ENCODE measurements at places on chromosomes 4 and X.

DNA sequence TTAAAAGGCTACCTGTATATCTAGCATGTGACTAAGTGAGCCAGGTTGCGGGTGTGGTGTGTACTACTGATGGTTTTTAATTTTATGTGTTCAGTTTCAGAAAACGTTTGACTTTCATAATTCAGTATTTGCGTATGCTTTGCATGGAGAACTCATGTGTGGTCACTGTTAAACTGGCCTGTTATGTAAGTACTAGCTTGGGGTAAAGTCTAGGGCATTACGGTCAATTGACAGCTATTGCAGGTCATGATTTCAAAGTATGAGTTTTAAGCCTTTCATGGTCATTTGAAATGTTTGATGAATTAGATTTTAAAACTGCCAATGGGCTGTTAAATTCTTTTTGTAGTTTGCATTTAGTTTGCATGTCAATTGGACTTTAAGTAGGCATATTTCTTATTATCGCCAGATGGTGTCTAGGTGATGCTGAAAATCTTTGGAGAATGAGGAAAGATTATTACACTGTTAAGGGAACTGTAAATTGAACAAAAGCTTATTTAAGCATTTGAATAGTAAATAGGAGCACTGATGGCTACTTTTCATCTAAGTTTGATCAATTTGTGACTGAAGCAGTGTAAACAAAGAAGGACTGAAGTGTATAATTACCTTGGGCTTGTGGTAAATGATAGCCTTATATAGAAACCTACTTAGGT, 563.4 kb downstream of the DACH2 start:
- DNase-seq, result no peak

DNA sequence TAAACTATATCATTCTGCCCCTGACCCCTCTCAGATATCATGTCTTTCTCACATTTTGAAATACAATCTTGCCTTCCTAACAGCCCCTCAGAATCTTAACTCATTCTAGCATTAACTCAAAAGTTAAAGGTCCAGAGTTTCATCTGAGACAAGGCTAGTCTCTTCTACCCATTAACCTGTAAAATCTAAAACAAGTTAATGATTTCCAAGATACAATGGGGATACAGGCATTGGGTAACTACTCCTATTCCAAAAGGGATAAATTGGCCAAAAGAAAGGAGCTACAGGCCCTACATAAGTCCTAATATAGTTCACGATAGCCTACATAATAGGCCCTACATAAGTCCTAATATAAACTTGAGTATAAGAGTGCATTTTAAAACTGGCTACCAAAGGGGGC, 18.9 kb downstream of the ADH6 start:
- no peak for DNase-seq

DNA sequence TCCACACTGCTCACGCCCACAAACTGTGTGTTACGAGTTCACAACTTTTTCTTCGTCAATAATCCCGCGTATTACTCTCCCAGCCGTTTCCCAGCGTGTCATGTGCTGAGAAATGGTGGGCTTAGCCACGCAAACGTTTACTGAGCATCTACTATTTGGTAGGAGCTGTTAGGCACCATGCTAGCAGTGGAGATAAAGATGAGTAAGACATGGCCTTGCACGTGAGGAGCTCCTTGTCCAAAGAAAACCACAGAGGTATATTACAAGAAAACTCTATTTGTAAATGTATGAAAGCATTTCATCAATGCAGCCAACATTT, 821 bp upstream of the TMEM128 start:
- DNase-seq, result no peak

DNA sequence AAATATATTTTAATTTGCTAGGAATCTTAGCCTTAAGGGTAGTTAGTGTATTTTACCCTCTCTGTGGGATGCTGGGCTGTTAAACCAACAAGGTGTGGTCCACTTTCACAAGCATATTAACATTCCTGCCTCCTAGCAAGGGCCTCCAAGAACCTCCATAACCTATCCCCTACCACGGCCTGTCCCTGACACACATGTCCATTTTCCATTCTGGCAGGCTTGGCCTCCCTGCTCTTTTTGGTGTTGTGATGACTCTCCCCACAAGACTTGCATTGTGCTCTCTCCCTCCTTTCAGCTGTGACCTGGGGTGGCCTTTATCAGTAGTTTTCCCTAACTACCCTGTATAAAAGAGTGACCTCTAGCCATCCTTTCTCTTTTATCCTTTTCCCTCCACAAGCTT, 120.2 kb downstream of the KLHL8 start:
- no peak for DNase-seq

GRCh38 chr4:88327665-88328064, 43.3 kb upstream of the PPM1K start:
- no peak for DNase-seq

DNA sequence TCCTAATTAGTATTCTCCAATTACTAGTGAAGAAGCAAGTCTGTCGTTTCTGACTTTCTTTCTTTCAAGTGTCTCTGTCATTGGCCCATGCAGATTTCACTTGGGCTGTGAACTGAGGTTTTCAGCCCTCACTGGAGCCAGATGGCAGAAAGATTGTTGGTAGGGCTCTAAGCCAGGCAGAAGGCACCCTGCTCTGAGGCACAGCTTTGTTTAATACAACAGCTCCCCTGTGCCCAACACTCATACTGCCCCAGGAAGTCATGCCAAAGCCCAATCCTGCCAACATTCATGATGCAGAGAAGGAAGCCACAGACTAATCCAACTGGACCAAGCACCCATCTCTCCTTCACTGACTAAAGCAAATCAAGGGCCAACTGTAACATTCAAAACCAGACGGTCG, 117.1 kb upstream of the FRG1 start:
- no peak for DNase-seq
